ENCODE measurements at places on chromosomes 7 and 10.

DNA sequence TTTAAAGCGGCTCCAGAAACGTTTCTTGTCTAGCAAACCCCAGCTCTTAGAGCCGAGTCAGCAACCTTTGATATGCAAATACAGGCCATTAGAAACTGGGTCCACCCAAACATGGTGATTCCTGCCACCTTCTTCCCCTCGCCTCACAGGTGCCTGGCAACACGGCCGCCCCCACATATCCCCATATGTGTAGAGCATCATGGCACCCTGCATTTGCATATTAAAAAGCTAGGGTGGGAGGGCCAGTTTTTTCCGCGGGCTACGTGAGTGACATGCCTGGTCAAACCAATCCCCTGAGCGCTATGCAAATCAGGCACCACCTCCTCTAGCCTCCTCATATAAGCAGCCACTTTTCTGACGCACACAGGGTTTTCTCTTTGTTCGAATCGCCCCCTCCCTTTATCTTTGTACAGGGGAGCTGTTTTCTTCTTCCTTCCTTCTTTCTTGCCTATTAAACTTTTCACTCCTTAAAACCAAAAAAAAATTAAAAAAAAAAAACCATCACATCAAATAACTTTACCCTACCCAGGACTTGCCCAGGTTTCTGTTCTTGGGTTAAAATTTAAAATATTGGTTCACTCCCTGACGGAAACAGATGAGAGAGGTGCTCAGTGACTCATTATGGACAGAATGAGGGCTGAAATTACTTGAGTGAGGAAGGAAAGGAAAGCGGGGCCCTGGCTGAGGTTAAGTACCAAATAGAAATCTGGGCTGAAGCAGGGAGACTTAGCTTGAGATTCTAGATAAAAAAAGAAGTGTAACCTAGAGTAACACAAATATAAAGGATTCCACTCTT is 59.8 kb downstream of the COA1 start:
- DNase-seq = no peak

DNA sequence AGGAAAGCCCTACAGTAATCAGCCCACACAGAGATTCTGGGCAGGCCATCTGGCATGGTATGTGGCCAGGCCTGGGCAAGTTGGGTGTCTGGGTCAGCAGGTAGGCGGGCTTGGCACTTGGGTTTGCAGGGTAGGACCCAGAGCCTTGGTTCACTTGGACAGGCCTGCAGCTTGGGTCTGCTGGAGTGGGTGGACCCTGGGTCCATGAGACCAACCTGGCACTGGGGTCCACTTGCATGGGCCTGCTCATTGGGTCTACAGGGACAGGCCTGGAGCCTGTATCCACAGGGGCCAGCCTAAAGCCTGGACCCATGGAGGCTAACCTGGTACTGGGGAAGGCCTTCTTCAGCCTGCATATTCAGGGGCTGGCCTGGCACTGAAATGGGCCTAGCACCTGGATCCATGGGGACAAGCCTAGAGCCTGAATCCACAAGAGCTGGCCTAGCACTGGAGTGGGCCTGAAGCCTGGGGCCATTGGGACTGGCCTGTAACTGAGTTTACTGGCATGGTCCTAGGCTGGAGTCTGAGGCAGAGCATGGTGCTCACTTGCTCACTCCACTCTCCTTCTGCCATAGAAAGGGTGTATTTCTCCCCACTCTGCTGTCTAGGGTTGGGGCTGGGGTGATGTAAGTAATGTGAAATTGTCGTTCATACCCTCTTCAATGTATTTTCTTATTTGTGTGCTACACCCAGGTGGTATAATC is 315.0 kb downstream of the AHR start:
- DNase-seq = no peak

DNA sequence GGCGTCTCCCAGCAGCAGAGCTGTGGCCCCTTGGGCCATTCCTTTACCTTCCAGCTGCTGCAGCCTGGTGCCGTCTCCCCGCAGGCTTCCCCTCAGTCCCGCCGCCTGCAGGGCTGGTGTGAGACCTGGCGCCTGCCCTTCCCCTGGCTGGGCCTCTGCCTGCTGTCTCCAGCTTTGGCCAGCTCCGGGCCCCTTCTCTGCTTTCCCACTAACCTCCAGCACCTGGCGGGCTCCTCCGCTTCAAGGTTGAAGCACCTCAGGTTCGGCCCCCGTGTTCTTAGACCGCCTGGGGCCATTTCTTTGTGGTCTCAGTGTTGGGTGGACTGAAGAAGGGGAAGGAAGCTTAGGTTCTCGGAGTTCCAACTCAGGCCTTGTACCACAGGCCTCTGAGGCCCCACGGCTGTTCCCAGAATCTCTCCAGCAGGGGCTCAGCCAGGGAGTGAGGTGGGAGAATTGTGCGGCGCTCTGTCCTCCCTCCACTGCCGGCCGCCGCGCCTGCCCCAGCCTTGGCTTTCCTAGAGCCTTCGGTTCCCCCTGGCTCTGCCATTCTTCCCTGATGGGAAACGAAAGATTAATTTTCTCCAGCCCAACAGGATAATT is 30.3 kb downstream of the GBX1 start:
- DNase-seq = no peak

DNA sequence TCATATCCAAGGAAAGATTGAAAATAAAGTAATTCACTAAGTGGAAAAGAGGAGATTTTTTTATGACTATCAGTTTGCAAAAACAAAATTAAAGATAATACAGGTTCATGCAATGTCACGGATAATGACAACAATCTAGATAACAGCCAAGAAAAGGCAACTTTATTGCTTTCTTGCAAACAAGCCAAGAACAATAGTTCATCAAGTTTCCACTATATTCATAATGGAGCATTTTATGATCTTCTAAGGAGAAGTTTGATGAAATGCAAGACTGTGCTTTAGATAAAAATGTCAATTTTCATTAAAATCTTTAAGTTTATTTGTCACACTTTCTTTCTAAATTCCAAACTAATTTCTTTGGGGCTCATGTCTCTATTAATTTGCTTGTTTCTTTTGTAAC is 53.9 kb upstream of the NRP1 start:
- DNase-seq = no peak

DNA sequence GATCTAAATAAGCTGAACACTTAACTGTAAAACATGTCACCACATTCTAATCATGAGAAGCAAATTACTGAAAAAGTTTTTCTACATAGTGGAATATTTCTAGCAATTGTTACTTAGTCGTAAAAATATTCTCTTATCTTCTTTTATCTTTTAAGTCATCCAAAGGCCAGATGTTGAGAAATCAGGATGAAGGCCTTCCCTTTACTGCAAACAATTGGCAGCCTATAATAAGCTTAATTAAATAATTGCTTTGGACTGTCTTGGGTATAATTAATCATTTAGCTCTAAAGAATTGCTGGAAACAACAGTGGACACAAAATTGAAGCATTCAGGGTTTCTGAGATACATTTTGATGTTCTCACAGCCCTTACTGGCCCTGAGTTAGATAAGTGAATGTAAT is 226.5 kb downstream of the FANK1 start:
- peak; percentile 39 for DNase-seq

GRCh38 chr10:70093335-70093944 is 39.2 kb downstream of the AIFM2 start:
- no peak for DNase-seq

DNA sequence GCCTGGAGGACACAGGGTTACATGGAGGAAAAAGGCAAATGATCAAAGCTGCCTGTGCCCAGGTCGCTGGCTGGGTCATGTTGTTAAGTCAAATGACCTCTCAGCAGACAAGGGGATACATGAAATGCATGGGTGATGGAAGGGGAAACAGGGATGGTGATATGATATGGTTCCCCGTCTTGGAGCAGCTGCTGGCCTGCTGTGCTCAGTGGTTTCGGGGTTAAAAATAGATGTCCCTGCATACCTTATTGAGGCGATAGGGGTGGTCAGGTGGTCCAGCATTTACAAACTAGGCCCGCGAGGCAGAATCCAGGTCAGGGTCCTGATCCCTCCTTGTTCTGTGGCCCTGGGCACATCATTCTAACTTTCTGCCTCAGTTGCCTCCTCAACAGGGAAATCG is 157.2 kb downstream of the PRPF18 start:
- no peak for DNase-seq

GRCh38 chr10:102455893-102456471 is 4.6 kb upstream of the C10orf95 start:
- peak; percentile 86 for DNase-seq

GRCh38 chr7:34041707-34042106 is 136.4 kb downstream of the BMPER start:
- DNase-seq = peak; percentile 63

- peak; percentile 38 for DNase-seq
These were observed 92.6 kb downstream of the MLLT10 start for GRCh38 chr10:21626457-21627161.

GRCh38 chr7:158014976-158015375 is 572.6 kb downstream of the PTPRN2 start:
- no peak for DNase-seq

GRCh38 chr10:105073999-105074398 is 432.9 kb downstream of the SORCS3 start:
- no peak for DNase-seq

GRCh38 chr7:30524545-30524944 is 19.9 kb upstream of the GGCT start:
- no peak for DNase-seq

- peak; percentile 95 for DNase-seq
These were observed at the start of gene AASS for GRCh38 chr7:122143751-122144711. TSS of gene AASS (minus strand) at chr7:122144249. CDS start at chr7:122133726, 10,523 bp downstream.

DNA sequence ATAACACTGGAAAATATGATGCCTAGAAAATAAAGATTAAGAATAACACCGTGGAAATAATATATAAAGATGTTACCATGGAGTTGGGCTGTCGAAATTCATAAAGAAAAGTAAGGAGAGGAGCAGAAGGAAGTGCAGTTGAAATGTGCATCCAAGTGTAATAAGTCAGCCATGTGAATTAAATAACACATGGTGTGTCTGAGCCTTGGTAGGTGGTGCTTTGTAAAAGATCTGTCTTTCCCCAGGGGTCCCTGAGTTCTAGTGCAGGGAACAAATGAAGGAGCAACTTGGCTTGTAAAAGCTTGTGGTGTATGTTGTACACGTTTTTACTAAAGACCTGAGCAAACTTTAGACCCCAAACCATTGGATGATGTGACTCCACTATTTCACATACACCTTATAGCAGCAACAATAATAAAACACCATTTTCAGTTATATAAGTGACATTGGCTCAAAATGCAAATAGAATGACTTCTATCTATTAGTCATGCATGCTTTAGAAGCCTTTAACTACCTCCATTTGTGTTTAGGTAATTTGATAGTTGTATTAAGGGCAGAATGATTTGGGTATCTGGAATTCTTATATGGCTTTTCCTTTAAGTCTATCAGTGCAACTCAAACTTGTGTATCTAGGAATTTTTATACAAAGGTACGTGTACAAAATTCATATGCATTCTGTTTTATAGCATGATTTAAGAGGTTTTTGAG is 11.3 kb downstream of the STARD3NL start:
- DNase-seq = peak; percentile 36

- peak; percentile 21 for DNase-seq
These were observed 92.2 kb upstream of the DDC start for GRCh38 chr7:50657341-50657873.

GRCh38 chr10:58511765-58512490 is 744 bp upstream of the BICC1 start:
- DNase-seq = peak; percentile 37

DNA sequence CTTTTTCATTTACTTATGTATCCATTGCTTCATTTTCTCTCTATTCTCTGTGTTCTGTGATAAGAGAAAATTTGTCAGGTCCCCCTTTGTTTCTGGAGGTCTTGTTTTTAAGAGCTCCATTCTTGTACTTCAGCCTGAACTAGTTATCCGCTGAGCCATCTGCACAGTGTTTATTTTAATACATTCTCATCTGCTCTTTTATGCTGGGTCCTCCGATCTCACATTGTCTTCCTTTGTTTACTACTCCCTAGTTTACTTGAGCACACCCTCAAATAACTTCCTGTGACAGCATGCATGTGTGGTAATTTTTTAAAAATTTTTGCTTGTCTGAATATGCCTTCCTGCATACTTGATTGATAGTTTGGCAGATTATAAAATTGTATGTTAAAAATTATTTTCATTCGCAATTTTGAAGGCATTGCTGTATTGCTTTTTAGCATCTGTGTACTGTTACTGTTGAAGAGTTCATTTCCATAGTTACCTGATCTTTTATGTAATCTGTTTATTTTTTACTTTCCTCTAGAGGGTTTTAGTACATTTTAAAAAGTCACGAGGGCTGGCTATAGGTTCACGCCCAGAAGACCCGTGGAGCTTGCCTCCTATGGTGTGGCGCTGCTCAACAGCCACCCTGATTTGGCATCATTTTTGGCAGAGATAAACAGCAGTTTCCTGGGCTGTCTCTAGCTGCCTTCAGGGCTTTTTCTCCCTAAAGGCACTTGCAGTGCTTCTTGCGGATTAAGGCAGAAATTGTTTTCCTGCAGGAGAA is 31.9 kb downstream of the RSBN1L start:
- DNase-seq = peak; percentile 10

DNA sequence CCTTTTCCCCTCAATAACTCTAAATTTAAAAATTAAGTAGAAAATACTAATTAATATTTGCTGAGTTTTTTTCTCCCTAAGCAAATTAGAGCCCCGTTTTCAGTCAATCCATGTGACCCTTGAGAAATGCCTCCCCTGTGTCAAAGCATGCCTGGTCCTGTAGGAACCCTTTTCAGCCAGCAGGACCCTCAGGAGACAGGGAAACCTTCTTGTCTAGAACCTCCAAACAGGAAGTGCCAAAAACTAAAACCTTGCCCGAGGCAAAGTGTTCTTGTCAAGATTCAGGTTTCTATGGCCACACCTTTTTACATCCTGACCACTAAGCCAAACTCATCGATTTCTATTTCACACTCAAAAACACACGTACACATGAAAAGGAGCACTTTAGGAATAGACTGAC is 60.1 kb upstream of the NFE2L3 start:
- no peak for DNase-seq

GRCh38 chr7:32415936-32416335 is 74.2 kb downstream of the LSM5 start:
- no peak for DNase-seq

- peak; percentile 0 for DNase-seq
These were observed 610.6 kb downstream of the ZWINT start for GRCh38 chr10:55750458-55750857.

DNA sequence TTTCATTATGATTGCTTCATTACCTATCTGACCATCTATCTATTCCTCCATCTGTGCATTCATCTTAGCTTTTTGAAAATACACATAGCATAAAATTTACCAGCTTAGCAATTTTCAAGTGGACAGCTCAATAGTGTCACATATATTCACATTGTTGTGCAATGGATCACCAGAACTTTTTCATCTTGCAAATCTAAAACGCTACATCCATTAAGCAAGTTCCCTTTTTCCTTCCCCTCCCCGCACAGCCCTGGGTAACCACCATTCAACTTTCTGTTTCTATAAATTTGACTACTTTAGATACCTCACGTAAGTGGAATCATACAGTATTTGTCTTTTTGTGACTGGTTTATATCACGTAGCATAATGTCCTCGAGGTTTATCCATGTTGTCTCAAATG is 78.0 kb upstream of the ADRB1 start:
- no peak for DNase-seq

DNA sequence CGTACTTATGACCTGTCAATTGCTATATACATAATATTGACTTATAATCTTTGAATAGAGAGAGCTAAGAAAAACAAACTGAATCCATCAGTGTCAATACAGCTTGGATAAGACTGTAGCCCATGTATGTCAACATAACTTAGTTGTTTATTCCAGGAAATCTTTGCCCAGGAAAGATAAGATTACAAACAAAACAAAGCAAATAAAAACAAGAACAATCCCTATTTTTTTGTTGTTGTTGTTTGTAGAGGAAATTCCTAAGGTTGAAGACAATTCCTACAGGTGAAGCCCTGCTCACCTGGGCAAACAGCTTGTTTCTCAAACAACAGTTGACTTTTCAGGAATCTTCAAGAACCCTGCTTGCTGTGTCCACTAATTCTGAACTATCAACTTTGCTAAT is 76.0 kb downstream of the HYCC1 start:
- DNase-seq = no peak

GRCh38 chr10:311901-312665 is 176.8 kb downstream of the ZMYND11 start:
- no peak for DNase-seq
